LoVo (cell line): ENCODE measurements at places on chromosomes 1 and 21.

GRCh38 chr21:27429710-27430341 lies 462.9 kb upstream of the ADAMTS5 start:
- DNase-seq: no peak

- no peak for DNase-seq
Measured at GRCh38 chr1:119871881-119872280, 24.4 kb downstream of the ADAM30 start.

DNA sequence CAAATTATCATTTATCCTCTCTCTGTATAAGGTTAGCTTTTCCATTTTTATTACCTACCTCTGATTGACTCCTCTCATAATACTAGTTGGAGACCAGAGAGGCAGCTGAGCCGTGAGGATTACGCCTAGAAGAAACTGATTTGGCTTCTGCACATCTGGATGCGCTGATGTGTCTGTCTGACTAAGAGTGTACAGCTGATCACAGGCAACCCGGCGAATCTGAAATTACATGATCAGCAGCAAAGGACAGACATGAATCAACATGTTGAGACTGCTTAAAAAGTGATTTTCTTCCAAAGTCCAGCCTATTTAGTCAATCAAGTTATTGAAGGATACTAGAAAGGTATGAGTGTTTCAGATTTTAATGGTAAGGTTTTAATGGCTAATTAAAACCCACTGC lies 81.2 kb downstream of the PCSK9 start:
- DNase-seq: no peak

DNA sequence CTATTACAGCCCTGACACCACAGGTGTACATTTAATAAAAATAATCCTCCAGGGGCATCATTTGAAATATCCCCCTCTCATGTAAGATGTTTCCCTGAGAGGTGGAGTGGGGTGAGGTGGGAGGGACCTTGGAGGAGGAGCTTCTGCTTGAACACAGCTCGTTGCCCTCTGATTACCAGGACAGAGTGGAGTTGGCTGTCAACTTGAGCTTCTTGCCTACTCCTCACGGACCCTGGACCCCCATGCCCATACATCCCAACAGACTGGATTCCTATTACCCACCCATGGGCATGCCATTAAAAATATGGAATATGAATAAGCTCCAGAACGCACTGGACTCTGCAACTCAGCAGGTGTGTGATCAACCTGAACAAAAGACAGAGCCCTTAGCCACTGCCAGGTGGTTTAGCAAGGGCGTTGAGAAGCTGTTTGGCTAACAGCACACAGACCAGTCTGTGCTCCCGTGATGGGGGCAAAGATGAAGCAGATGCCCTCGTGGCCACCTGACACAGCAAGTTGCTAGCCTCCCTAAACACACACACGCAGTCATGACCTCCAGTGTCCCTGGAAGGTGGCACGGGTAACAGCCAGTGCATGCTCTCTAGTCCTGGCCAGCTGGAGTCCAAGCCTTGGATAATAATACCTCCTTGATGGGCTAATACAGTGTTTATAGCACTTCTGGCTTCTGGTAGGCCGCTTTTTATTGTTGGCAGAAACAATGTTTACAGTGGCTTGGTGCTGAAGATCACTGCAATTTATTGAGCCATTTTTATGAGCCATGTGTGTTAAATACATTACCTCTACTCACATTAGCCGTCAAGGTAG lies 155.0 kb downstream of the TOMM20 start:
- DNase-seq: peak; percentile 51

- no peak for DNase-seq
Measured at GRCh38 chr21:26195708-26196107, 25.1 kb upstream of the APP start.

DNA sequence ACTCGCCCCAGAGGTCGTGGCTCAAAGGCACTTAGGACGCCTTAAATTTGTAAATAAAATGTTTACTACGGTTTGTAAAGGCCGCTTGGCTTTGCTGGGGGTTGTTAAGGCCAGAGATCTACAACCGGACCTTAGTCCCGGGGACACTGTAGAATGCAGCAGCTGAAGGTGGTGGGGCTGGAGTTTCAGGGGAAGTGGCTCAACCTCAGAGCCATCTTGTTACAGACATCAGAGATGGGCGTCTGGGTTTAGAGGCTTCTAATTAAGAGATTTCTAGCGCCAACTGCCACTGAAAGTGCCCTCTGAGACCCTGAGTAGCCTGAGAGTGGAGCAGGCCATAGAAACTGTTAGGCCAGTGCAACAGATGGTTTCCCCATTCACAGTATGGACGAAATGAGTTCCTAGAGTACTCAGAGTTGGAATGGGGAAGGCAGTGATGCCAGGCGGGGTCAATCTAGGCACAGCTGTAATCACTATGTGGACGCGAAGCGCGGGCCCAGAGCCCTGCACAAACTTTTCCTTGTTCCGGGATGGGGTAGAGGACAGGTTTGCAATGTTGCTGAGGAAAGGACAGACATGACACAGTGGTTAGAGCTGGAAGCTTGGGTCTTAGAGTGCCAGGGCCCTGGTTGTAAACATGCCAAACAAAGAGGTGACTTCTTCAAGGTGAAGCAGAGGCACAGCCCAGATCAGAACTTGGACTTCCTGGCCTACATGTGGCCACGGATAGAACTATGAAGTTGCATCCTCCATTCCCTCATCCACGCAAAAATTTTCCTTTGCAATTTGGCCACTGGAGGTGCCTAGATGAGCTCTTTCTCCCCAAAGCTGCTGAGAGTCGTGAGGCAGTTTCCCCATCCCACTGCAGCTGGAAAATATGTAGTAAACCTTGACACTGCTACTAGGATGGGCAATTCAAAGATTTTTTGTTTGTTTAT lies 6.0 kb downstream of the HLX start:
- no peak for DNase-seq

- DNase-seq: no peak
Measured at GRCh38 chr1:184752656-184753055, 2.0 kb downstream of the EDEM3 start.

- DNase-seq: no peak
Measured at GRCh38 chr1:118323246-118323645, 138.2 kb upstream of the SPAG17 start.

DNA sequence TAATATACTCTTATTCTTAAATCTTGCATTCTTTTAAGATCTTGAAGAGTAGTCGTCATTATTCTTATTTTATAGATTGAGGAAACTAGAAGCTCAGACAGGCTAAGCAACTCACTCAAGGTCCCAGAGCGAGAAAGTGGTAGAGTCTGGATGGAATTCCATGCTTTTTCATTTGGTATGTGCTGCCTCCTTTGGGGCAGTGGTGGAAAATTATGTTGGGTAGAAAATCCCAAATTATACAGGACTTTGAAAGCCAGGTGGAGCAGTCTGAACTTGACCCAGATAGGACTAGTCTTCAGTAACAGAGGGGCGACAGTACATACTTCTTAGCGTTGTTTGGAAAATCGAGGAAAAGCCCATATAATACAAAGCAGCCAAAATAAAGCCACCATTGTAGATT lies 205.6 kb downstream of the ATG4C start:
- DNase-seq: no peak

DNA sequence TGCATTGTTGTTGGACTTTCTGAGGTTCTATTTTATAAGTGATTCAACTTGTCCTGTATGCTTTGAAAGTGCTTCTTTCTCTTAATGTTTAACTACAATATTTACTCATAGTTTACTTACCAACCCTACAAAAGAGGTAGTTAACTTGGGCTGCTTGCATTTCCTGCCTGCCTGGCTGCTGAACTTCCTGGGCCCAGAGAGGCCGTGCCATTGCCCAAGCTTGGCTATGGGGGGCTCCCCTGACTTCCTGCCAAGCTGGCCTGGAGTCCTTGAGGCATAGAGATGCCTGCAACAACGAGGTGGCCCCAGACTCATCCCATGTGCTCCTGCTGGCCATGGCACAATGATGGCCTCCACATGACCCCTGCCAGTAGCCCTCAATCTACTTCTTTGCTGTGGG lies 361.6 kb upstream of the PLD5 start:
- no peak for DNase-seq

- DNase-seq: no peak
Measured at GRCh38 chr1:21175670-21176581, 771 bp downstream of the EIF4G3 start.

- DNase-seq: no peak
Measured at GRCh38 chr21:29403922-29404538, 105.3 kb downstream of the BACH1 start.

DNA sequence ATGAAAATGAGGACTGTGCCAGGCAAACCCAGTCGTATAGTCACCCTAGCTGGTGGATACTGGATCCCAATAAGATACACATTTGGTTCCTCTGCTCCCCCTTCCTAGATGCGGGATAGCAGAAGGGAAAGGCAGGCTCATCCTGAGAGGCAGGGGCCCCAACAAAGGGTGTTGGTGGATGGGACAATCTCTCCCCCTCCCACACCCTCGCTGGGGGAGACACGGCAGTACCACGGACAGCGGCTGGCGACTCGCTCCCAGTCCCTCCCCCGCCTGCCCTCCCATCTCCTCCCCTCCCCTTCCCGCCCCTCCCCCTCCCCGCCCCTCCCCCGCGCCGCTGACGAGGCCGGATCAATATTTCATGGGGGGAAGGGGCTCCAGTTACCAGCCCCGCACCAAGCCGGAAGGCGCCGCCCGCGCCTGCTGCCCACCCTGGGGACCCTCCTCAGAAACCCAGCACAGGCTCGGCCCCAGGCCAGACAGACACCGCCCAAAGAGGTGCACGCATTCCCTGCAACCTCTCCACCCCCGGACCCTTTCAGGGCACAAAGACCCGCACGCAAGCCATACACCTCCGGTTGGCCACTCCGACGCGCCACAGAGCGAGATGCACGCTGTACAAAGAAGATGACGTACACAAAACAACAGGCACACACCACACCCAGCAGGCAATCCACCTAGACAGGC lies 11.5 kb downstream of the RIMS3 start:
- DNase-seq: no peak

DNA sequence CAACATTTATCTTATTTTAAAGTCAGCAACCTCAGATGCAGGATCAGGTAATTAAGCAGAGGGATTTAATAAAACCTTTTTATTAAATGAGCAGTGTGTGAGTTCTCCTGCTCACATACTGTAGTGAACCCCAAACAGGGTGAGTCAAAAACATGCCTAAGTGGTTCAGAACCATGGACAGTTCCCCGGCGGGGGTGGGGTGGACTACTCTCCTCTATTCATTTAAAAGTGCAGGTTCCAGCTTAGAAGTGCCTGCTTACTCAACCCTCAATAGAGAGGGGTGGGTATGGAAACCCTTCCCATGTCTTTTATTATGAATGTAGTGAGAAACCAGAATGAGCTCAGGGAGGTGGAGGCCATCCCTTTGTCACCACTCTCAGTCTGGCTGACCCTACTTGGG lies 397.9 kb downstream of the HHAT start:
- DNase-seq: peak; percentile 24

- DNase-seq: no peak
Measured at GRCh38 chr1:152089014-152089674, at the start of gene TCHHL1. Gene TCHHL1, minus strand, starts transcription at chr1:152089064. Its CDS starts 921 bp downstream, at chr1:152088143.

GRCh38 chr1:246193537-246193936 lies 313.5 kb downstream of the SMYD3 start:
- DNase-seq: no peak

- no peak for DNase-seq
Measured at GRCh38 chr1:38715415-38715814, 144.2 kb downstream of the RRAGC start.

- no peak for DNase-seq
Measured at GRCh38 chr1:67792741-67793458, 40.4 kb downstream of the GNG12 start.

DNA sequence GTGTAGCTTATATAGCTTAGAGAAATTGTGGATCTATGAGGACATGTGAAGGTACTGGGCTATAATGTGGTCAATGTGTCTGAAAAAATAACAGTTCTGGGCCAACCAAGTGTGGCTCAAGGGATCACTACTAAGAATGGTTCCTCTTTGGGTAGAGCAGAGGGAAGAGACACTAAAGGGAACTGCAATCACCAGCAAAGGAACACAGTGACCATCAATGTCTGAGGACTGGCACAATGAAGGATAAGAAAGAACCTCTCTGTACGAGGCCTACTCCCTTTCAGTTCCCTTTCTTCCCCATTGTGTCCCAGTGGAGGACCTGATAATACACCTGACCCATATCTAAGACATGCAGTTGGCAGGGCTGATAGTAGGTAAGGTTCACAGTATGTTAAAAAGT lies 89.9 kb upstream of the JAK1 start:
- no peak for DNase-seq

GRCh38 chr1:96144636-96145035 lies 576.9 kb upstream of the PTBP2 start:
- DNase-seq: no peak

- DNase-seq: no peak
Measured at GRCh38 chr1:5578690-5579089, 413.5 kb downstream of the NPHP4 start.

DNA sequence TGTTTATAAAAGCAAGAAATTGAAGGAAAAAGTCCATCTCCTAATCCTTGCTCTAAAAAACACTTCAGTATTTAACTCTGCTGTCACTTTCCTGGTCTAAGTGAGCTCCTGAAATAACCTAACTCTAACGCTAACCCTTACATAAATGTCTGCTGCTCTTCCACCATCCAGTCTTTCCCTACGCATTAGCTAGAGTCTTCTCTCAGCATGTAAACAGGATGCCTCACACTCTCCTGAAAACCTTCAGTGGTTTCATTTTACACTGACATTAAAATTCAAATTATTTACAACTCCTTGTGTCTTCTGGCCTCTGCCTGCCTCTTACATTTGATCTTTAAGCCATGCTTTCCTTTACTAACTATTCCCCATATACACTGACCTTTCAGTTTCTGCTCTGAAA lies 697.6 kb upstream of the CXADR start:
- DNase-seq: no peak

DNA sequence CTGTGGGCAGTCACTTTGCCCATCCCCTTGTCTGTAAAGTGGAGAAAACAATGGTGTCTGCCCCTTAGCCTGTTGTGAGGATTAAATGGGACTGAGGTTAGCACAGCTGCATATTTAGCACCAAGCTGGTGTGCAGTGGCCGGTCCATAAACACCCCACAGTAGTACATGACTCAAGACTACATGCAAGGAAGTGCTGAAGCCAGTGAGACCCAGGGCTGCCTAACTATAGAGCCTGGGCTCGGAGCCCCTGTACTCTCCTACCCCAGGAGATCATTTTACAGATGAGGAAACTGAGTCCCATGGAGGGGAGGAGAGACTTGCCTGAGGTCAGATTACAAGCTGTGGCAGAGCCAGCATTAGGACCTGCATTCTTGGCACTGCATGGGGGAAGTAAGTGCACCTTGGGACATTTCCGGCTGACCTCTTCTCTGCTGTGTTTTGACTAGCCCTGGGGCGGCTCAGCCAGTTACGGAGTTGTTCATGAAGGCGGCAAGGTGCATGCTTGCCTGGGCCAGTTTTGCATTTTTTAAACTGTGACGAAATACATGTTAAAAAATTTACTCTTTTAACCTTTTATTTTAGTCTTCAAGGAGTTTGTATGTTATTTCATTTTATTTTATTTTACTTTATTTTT lies 3.2 kb downstream of the SERINC2 start:
- no peak for DNase-seq

- no peak for DNase-seq
Measured at GRCh38 chr1:223222377-223222776, 79.3 kb upstream of the TLR5 start.

DNA sequence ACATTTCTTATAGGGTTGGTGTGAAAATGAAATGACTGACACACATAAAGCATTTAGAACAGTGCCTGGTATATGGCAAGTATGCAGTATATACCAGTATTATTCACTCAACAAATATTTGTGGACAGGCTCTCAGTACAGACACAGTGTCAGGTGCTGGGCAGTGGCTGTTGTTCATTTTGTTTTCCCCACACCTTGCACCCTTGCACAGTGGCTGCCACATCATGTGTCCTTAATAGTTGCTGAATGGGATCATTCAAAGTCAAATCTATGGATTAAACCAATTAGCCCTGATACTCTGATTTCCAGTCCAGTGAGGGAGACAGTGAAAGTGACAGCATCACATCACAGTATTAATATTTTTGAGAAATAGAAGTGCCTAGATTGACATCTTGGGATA lies 2.4 kb downstream of the SLAMF1 start:
- DNase-seq: no peak
